ENCODE measurements at places on chromosomes 7 and 10.

GRCh38 chr7:96315125-96315512, 6.8 kb downstream of the SLC25A13 start:
- no peak for DNase-seq

GRCh38 chr10:117533507-117534281, 8.9 kb upstream of the EMX2 start:
- DNase-seq = no peak

DNA sequence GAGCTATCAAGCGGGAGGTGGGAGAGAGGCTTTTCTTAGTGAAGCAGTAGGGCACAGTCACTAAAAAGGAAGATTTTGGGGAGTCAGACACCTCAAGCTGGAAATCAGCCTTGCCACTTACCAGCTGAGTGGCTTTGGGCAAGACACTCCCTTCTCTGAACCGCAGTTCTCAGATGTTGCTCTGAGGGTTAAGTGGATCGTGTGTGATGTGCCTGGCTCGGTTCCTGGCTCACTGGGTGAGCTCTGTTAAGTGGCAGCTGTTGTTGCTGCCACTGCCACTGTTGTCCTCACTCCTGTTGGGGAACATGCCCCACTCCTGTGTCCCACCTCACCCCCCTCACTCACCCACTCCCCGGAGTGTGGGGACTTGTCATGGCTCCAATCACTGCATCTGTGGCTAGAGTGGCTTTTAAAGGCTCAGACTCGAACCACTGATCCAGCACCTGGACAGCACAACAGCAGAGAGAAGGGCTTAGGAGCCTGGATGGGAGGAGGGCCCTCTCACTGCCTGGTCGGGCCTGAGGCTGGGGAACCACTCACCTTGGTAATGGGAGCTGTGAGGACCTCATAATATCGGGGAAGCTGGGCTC, 20.0 kb downstream of the PYROXD2 start:
- no peak for DNase-seq

GRCh38 chr10:34815185-34816084, at the start of gene PARD3:
Gene PARD3 (minus strand): TSS chr10:34815296. CDS start chr10:34814995, 301 bp downstream.
- no peak for DNase-seq

DNA sequence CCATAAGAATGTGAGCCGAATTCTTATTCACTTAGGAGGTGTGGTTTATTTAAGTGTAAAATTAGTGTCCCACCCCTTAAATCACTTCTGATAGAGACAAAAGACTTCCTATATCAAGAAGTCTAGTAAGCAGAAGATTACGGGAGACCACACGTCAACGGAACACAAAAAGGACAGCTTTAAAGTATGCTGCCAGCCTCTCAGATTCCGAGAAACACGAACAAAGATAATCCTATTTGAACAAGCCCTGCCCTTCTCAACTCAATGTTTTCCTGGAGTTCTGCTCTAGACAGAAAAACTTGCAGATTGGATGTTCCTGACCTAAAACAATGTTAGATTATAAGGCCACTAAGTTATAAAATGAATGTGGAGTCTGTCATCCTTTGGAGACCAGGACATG, 4.9 kb upstream of the MCU start:
- no peak for DNase-seq

DNA sequence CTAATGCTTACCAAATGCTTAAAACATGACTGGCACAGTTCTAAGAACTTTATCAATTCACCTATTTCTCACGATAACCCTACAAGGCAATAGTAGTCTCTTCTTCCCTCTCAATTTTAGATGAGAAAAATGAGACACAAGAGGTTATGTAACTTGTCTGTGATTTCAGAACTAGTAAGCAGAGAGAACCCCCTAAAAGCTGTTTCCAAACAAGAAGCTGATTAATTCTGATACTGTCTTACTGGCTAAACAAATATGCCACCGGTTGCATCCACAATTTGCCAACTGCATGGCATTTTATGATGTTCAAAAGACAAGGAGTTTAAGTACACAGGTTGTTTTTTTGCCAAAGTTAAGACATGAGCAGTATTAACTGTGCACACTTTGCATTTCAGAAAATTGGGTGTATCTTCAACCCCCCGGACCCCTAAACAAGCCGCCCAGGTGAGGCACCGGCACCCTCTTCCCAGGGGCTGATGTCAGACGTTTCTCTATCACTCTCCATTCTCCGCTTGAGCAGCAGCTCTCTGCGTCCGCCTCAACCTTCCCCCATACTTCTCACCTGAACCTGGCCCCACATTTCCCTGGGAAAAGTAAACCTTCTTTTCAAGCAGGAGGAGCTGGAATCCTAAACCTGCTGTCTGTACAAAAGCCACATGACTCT, 21.7 kb downstream of the RSU1 start:
- DNase-seq = no peak

Data from CD4-positive, alpha-beta T cell treated with Interleukin-10 for 1 hour (primary cell).